ENCODE measurements at places on chromosomes 6 and 20. TPM values are rescaled to one million over a fixed set of nuclear protein-coding genes. Genes with fewer than 3 reads are reported as not detected.

Gene RREB1
- 26.9 TPM for polyA plus RNA-seq

Gene GJA1
- polyA plus RNA-seq = 37.9 TPM

Gene HCRTR2
- polyA plus RNA-seq = not detected

DNA sequence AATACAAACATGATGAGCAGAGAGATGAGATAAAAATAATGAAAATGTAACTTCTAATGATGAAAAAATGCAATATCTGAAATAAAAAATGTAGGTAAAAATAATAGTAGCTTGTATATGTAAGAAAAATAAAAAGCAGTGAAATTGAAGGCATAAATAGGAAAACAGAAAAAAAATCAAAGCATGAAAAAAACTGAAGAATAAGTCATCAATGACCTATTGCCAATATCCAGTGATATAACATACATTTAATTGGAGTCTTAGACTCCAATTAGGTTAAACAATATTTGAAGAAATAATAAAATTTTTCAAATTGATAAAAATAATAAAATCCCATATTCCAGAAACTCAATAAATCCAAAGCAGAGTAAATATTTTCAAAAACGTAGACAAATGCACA lies 114.0 kb upstream of the HDGFL1 start:
- DNase-seq = no peak

GRCh38 chr6:158253248-158253647 lies 59.0 kb upstream of the TULP4 start:
- DNase-seq = no peak

- DNase-seq = no peak
Observed at GRCh38 chr6:31402324-31403282, 792 bp upstream of the MICA start.
